ENCODE measurements at places on chromosomes 6 and 20.

- DNase-seq: no peak
These were observed 31.6 kb upstream of the PXDC1 start for GRCh38 chr6:3782876-3783832.

GRCh38 chr6:108222504-108222903 lies 38.3 kb downstream of the SNX3 start:
- DNase-seq: no peak

DNA sequence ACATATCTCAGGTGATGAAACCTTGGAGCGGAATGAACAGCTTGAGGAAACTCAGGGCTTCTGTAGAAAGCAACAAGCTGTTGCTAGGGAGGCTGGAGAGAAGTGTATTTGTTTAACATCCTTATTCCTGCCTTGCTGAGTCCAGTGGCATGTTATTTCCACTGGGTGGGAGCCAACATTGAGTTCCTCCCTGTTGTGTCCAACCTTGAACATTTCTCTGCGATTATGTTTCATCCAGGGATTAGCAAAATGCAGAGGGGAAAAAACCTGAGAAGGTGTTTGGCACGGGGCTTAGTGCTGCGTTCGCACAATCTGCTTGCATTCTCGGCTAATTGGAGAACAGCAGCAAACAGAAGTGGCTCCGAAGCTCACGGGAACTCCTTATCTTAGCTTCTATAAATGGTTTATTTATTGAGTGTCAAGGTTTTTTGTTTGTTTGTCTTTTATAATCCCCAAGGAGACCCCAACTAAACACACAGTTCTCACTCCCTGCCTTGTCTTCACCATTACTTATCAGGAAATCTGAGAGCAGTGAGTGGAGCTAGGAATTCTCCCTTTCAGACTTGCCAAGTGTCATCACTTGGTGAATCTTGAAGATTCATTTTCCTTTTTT lies 412.8 kb downstream of the CDC5L start:
- DNase-seq: peak; percentile 86

GRCh38 chr6:52632011-52632410 lies 38.9 kb upstream of the TMEM14A start:
- DNase-seq: no peak

GRCh38 chr6:126300126-126300525 lies 39.8 kb upstream of the CENPW start:
- no peak for DNase-seq

- DNase-seq: peak; percentile 21
These were observed 916 bp downstream of the SOX18 start for GRCh38 chr20:64048402-64049044.

DNA sequence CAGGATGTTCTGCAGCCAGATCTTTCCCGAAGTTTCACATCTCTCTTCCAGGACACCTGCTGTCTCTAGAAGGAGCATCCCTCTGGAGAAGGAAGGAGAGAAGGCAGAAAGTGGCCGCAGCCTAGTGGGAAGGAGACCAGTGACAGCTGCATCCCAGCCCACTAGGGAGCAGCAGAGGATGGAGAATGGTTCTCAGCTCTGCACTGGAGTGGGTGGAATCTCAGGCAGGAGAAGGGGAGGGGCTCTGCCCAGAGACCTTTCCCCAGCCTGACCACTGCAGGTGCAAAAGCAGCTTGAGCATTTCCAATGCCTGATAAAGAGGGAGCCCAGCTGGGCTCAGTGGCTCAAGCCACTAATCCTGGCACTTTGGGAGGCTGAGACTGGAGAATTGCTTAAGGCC lies 32.3 kb downstream of the NCR2 start:
- DNase-seq: peak; percentile 67

- DNase-seq: no peak
These were observed at the start of gene LTA for GRCh38 chr6:31572041-31572911. LTA (plus strand) TSS chr6:31572289; CDS start chr6:31572743, 454 bp downstream.

- DNase-seq: peak; percentile 80
These were observed 4.6 kb upstream of the GUCA1B start for GRCh38 chr6:42199106-42199981.

DNA sequence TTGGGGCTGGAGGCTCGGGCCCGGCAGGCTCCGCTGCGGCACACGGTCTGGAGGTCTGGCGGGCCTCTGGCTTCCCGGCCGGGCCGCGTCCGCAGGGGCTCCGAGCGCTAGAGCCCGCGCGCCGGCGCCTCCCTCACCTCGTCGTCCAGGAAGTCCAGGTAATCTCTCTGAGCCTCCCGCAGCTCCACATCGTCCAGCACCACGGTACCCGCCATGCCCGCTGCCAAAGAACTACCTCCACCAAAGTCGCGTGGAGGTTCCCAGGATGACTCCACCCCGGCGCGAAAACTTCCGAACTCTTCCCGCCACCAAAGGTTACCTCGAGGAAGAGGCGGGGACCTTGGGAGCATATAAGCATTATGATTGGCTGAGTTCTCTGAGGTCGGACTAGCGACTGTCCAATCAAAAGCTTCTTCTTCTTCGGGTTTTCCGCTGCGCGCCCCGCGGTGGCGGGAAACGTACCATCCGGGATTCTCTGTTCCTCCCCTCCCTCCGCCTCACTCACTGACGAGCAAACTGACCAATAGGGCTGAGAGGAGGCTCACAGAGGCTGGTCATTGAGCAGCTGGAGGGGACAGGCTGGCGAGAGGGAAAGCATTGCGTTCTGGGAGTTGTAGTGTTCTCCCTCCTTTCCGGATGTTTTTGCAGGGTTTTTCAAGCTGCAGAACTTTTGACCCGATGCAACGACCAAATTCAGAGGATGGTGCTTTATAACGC lies at the start of gene MCM3:
Gene MCM3 (minus strand): TSS at position 283 of the 717 bp plus-strand sequence. CDS start 68 bp downstream, at position 215.
- DNase-seq: peak; percentile 99

DNA sequence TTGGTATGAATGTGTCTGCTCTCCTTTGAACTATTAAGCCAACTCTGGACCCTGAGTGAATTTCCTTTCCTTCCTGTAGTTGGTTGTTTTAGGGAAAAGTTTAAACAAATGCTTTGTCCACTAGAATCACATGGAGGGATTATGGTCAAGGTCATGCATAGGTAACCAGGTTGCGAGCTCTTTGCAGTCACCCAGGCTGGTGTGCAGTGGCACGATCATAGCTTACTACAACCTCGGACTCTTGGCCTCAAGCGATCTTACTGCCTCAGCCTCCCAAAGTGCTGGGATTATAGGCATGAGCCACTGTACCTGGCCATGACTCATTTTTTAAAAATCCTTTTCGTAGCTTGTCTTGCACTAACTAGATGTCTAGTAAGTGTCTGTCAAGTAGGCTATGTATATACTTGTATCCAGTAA lies 88.0 kb upstream of the SOX4 start:
- DNase-seq: no peak

DNA sequence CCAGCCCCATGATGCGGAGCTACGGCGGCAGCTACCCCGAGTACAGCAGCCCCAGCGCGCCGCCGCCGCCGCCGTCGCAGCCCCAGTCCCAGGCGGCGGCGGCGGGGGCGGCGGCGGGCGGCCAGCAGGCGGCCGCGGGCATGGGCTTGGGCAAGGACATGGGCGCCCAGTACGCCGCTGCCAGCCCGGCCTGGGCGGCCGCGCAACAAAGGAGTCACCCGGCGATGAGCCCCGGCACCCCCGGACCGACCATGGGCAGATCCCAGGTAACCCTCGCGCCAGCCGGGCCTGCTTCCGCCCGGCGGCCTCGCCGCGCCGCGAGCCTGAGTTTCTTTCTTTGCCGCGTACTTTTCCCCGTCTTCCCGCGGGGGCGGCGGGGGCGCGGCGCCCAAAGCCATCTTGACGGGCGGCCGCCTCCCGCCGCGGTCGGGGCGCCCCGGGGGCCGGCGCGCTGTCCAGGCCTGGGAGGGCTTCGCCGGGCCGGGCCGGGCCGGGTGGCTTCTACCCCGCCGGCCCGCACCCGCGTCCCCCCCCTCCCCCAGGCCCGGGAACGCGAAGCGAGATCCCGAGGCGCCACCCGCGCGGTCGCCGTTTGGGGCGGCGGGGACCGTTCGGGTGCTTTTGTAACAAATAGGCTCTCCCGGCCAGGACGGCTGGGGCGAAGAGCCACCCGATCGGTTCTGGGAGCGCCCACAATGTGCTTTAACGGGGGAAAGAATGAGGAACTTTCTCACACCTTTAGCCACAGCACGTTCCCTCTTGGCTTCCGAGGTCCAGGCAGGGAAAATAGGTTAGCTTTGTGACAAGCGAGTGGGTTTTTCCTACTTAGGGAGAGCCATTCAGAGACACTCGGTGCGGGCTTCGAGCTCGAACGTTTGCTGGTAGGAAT lies 2.3 kb downstream of the ARID1B start:
- peak; percentile 46 for DNase-seq

- DNase-seq: peak; percentile 79
These were observed 27.7 kb downstream of the PHF3 start for GRCh38 chr6:63663147-63663955.

DNA sequence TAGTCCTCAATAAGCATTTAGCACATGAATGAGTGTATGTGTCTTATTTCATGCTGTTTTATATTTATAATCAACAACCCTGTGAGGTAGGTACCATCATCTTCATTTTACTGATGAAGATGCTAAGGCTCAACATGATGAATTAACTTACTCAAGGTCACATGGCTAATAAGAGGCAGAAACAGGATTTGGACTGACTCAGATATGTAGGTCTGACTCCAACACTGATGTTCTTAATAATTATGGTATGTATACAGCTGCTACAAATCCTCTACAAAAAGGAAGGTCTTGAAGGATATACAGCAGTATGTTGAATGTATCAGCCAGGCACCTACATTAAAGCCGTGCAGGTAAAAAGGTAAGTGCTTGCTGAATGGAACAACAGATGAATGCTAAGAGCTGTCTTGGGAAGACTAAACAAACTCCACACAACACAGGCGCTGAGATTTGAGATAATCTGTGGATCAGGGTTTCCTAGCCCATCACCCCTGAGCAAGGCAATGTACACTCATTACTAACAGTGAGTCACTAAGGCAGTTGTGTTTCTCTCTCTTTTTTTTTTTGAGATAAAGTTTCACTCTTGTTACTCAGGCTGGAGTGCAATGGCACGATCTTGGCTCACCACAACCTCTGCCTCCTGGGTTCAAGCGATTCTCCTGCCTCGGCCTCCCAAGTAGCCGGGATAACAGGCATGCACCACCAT lies 31.9 kb downstream of the TTI1 start:
- DNase-seq: peak; percentile 67

GRCh38 chr6:53112404-53112803 lies 36.2 kb downstream of the GCM1 start:
- no peak for DNase-seq

DNA sequence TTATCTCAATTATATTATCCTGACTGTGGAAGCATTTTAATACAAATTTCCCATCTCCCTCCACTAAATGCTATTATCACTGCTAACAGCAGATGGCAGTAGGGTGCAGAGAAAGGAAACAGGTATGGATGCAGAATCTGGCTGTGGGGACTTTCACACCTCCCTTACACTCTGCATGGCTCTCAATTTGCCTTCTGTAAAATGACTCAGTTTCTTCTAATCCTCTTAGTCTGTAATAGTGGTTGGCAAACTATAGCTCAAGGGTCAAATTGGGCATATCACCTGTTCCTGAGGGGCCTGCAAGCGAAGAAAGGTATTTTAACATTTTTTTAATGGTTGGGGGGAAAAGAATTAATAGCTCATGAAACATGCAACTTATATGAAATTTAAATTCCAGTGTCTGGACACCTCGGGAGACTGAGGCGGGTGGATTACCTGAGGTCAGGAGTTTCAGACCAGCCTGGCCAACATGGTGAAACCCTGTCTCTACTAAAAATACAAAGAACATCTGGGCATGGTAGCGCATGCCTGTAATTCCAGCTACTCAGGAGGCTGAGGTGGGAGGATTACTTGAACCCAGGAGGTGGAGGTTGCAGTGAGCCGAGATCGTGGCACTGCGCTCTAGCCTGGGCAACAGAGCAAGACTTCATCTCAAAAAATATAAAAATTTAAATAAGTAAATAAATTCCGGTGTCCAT lies 83.5 kb downstream of the ZMYND8 start:
- peak; percentile 69 for DNase-seq

GRCh38 chr6:36858407-36858981 lies 16.1 kb downstream of the PPIL1 start:
- DNase-seq: no peak

- DNase-seq: no peak
These were observed 470.5 kb downstream of the COL12A1 start for GRCh38 chr6:74735304-74735703.

GRCh38 chr6:38264605-38265004 lies 375.1 kb downstream of the BTBD9 start:
- DNase-seq: no peak

GRCh38 chr6:116019428-116019827 lies 41.3 kb downstream of the FRK start:
- no peak for DNase-seq

GRCh38 chr6:42026540-42026939 lies 23.8 kb upstream of the TAF8 start:
- no peak for DNase-seq

DNA sequence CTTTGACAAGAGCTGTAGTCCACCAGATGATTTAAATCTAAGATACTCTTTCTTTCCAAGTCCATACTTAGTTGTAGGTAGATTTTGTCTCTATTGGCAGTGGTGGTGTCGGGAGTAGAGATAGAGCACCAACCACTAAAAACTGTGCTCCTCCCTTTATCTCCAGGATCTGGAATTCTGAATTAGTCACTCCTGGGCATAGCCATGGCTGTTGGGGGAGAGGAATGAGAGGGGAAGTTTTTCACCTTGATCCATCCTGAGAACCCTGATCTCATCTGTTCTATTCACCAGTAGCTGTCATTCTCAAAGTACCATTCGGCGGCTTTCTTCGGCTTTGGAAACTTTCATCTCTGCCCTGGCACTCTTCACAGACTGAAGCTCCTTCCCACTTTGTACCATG lies 35.6 kb upstream of the NKX2-4 start:
- DNase-seq: no peak

- no peak for DNase-seq
These were observed 28.4 kb downstream of the FOXA2 start for GRCh38 chr20:22555791-22556564.

All from cardiac muscle cell (in vitro differentiated cells and primary cell).